ENCODE measurements at places on chromosomes 4 and X.

DNA sequence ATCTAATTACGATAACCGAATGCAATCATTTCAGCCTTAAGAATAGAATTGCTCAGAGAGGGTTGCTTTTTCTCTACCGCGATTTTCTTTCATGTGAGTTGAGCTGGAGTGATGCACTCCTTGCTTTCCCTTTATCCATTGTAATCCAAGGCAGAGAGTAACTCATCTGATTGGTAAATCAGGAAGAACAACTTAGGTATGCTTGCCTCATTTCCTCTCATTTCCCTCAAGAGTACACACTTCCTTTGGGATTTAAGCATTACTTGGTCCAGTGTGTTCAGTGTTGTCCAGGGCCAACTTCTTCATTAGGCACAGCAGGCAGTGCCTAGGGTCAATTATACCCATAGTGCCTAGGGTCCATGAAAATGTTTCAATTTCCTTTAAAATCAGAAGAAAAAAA is 15.7 kb upstream of the N4BP2 start:
- no peak for DNase-seq

GRCh38 chrX:122439831-122440230 is 744.2 kb upstream of the GRIA3 start:
- DNase-seq: no peak

GRCh38 chr4:24914460-24914859 is 1.6 kb upstream of the CCDC149 start:
- no peak for DNase-seq

DNA sequence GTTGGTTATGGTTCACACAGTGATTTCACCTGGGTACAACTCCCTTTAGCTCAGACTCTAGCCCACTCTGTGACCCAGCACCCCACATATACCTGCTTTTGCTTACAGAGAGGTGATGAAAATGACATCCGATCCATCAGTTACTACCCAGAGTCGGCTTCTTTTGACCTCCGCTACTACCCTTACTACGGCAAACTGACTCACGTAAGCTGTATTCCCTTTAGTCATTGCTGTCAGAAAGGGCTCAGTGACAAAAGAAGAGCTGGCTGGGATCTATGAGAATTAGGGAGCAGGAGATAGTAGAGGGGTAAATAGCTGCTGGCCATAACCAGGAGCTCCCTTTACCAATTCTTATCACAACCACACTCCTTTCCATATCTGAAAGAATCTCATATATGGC is 16.7 kb downstream of the ATP1B4 start:
- no peak for DNase-seq

GRCh38 chr4:151721466-151721865 is 39.3 kb downstream of the GATB start:
- DNase-seq: no peak

- no peak for DNase-seq
Observed at GRCh38 chr4:152334931-152335330, 201.0 kb downstream of the FBXW7 start.

GRCh38 chrX:42460706-42461105 is 317.3 kb downstream of the PPP1R2C start:
- DNase-seq: no peak

DNA sequence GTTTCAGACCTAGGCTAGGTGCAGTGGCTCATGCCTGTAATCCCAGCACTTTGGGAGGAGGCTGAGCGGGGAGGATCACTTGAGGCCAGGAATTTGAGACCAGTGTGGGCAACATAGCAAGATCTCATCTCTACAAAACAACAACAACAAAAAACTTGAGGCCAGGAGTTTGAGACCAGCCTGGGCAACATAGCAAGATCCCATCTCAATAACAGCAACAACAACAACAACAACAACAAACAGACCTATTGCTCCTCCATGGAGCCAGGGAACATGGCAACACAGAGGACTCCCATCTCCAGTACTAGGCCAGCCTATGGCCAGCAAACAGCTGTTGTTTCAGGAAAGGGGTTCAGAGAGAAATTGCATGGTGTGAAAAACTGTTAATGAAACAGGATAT is 43.4 kb downstream of the SLC16A2 start:
- DNase-seq: no peak

DNA sequence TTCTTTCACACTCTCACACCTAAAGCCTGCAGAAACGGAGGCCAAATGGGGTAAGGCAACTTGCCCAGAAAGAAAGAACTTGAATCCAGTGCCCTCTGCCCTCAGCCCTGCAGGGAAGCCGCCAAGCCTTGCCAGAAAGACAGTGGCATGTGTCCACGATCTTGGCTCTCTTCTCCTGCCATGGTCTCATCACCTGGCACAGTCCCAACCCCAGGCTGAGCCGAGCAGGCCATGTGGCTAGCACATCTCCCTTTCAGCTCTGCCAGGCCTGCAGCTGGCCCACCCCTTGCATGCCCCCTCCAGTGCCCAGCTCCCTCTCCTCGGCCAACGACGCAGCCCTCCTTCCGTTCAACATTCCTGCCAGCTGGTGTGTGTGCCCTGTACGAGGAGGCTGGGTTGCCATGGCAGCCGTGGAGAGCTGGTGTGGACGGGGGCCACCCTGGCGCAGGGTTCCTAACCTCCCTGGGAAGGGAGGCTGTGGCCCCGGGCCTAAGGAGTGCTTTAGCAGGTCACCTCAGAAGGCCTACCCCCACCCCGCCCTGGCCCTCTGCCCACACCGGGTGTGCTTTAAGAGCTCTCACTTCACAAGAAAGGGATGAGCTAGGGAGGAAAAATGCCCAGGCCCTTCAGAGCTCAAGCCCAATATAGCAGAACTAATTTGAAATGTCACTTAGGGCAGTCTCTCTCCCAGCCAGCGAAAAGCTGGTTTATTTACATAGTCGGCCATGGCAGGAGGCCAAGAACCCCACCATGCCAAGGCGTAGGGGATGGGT is 73.0 kb upstream of the PJA1 start:
- no peak for DNase-seq

- no peak for DNase-seq
Observed at GRCh38 chrX:130224810-130225209, 43.9 kb downstream of the ZNF280C start.

GRCh38 chr4:178309890-178310289 is 867.7 kb upstream of the AGA start:
- DNase-seq: no peak

- no peak for DNase-seq
Observed at GRCh38 chrX:110509755-110510532, 151.3 kb downstream of the RTL9 start.

DNA sequence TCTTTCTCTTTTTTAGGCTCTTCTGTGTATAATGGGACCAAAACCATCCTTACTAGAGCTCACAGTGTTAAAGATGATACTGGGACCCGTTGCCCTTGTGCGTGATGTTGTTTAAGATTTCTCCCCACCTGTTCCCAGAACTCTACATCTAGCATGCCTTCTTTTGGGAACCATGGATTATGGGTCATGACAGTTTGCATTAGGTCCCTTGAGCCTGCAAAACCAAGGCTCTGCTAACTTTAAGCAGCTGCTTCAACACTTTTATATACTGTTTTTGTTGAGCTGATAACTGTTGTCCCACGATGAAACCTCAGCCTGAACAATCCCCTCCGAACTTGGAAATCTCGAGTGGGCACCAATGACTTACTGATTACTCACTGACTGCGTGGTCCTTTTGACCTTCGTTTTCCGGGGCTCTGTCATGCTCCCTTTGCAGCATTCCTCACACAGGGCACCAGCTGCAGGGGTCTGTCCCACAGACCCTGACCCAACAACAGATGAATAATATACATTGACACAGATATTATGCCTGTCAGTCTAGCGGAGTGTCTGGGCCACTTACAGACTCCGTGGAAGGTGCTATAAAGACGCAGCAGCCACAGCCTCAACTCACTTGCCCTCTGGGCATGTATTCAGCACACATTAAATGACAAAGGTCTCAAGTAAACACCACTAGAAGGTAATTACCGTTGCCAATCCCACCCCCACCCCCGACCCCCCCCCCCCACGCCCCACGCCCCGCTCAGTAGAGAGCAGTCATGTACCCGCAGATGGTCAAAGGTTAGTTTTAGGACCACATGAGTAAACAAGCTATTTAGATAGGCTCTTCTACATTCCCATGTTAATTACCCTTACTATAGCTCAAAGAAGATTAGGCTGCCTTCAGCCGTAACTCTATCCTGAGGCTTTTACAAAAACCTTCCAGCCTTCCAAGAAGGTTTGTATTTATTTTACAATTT is 162.0 kb upstream of the WDFY3 start:
- DNase-seq: no peak

- peak; percentile 59 for DNase-seq
Observed at GRCh38 chr4:46993075-46994006, at the start of gene GABRA4. Gene GABRA4, minus strand, starts transcription at chr4:46993581. Its CDS starts 157 bp downstream, at chr4:46993424.

DNA sequence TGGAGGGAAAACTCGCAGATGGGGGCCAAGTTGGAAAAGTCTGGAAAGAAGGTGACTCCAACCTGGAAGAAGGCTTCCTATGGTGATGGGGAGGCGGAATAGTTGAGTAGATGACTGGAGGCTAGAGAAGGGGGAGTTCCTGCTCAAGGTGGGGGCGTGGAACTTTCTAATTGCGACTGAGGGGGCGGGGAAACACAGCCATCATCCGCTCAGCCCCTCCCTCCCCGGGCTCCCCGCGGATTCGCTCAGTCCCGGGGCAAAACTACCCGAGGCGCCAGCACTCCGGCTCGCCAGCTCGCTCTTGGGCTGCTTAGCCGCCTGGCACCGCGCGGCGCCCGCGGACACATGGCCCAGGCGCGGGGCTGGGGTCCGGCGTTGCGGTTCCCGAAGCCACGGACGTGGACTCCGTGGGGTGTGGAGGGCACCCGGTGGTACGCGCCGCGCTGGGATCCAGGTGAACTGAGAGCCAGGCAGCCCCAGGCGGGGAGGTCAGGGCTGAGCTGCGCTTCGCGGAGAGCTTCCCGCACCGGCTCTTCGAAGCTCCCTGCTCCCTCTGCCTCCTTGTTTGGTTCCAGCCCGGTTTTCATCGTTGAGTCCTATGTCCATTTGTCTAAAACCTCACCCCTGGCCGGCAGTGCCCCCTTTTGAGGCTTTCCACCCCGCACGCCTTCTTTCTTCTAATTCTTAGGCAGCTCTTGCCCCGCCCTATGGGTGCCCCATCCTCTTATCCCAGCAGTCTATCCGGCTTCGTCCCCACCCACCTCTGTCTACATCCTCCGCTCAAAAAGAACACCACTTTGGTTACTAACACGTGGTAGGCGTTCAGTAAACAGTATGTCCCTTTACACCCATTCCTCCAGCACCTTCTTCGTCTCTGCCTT is 38.9 kb downstream of the STARD8 start:
- DNase-seq: peak; percentile 74

GRCh38 chrX:117957128-117957527 is 159.5 kb downstream of the KLHL13 start:
- no peak for DNase-seq

DNA sequence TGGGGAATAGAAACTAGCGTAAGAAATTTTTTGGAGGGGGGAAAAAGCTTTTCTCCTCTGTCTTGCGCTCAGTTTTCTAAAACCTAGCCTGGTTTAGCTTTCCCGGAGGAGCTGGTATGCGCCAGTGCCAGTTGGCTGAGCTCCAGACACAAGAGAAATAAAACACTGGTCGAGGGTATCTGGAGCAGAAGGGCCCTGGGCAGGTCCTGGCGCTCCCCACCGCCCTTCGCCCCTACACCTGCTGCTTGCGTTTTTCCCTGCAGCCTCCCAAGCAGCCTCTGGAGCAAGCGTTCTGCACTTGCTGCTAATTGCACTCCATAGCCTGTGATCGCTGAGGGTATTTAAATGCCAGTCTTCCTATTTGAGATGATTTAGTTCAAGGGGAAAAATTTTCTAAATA is 816 bp downstream of the EREG start:
- peak; percentile 17 for DNase-seq

DNA sequence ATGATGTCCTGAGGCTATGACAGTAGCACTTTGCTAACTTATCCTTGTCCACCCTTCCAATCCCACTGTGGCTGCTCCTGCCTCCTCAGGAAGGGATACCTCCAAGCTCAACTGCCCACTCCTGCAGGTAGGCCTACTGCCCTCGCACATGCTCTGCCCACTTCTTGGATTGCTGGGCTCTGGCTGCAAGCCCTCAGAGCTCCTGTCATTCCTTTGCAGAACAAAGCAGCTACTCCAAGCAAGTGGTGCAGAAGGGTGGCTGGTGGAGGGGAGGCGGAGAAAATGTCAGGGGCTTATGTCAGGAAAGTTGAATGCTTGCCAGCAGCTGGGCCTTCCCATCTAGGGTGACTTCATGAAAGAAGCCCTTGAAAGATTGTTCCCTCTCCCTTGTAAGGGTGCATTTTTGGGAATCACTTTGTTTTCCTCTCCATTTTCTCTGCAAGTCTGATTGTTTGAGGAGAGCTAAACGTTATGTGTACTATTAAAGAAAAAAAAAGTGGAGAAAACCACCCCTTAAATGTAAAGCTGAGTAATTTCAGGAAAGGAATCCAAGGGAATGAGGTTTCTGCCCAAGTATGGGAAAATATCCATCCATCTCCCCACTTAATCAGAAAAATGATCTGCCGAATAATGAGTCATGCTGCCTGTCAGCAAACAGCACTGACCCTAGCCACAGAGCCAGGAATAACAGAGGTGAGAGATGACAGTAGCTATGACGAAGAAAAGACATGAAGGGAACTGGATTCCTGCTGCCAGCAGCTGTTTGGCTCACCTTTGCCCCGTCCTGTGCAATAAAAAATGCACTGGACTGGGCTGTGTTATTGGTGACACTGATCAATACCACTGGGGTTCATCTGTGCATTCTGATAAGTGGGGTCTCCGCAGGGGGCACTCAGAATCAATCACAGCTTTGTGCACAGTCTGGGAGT is 102.0 kb downstream of the RTL5 start:
- no peak for DNase-seq

- DNase-seq: no peak
Observed at GRCh38 chrX:2559124-2559523, 58.3 kb upstream of the DHRSX start.

DNA sequence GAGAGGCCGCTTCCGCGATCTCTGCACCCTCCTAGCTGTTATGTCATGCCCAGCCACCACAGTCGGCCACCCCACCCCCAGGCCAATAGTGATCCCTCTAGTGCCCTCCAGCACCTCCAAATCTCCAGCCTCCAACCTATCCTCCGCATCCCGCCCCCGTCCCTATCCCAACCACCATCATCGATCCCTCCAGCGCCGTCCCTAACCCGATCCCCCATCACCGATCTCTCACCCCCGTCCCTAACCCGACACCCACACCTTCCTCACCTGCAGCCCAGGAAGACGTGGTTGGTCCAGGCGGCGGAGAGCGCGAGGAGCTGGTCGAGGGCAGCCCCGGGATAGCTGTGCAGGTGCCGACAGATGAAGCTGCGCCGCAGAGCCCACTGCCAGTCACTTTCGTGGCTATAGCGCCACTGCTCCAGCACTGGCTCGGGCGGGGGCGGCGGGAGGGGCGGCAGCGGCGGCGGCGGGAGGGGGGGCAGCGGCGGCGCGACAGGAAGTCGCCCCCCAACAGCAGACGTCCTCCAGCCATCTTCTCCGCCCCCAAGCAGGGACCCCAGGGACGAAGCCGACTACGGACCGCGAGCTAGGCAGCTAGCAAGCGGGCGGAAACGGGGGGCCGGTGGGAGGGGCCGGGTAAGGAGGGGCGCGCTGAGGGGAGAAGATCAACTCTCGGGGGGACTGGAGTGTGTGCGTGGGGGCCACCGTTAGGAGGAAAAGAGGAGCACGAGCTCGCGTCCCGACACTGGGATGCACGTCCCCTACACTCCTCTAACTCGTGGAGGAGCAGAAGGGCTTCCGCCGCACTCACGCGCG is 552 bp downstream of the NKRF start:
- DNase-seq: no peak

- no peak for DNase-seq
Observed at GRCh38 chr4:182931691-182932345, 14.6 kb upstream of the DCTD start.

GRCh38 chrX:136643243-136643642 is 4.7 kb upstream of the CD40LG start:
- no peak for DNase-seq

All from Right ventricle myocardium inferior (tissue), 1 donor.